ENCODE measurements at places on chromosomes 5 and 9.

GRCh38 chr9:21506626-21507482 lies 24.7 kb upstream of the IFNE start:
- no peak for DNase-seq

DNA sequence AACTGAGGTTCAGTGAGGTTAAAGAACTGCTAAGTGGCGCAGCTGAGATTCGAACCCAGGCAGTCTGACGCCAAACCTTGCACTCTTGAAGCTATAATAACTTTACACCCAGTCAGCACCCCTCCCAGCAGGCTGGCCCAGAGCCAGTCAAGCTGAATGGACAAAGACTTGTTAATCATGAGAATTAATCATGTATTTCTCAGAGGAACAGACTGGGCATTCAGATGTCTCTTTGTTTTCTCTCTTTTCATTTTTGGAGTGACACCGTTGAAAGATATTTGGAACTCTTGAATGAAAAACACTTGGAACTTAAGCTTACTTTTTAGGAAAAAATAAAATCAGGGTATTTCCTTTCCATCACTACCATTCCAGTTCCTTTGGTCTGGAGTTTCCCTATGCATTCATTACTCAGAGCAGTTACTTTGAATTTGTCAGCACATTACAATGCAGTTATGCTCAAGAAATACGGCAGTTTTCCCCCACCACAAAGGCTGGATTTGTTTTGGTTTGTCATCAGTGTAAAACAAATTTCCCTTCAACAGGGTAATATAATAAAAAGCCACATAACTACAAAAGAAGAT lies 22.6 kb upstream of the MAMDC2 start:
- DNase-seq: no peak

DNA sequence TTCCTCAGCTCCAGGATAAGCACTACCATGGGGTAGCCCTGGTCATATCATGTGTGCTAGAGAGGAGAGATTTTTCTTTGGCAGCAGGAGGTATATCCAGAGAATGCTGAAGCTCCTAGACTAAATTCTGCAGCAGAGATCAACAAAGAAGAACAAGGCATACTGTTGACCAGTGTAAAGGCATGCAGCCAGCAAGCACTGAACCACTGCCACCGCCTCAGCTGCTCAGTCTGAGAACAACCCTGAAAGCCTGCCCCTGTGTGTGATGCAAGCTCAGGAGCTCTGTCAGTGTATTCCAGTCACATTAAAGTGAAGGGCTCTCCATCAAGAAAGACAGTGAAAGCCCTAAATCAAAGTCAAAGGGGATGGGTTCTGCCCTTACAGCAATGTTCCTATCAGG lies 439.5 kb upstream of the CD180 start:
- no peak for DNase-seq

GRCh38 chr5:138725818-138726416 lies 27.3 kb upstream of the CTNNA1 start:
- no peak for DNase-seq

GRCh38 chr5:153964191-153964879 lies 74.4 kb downstream of the FAM114A2 start:
- DNase-seq: no peak

DNA sequence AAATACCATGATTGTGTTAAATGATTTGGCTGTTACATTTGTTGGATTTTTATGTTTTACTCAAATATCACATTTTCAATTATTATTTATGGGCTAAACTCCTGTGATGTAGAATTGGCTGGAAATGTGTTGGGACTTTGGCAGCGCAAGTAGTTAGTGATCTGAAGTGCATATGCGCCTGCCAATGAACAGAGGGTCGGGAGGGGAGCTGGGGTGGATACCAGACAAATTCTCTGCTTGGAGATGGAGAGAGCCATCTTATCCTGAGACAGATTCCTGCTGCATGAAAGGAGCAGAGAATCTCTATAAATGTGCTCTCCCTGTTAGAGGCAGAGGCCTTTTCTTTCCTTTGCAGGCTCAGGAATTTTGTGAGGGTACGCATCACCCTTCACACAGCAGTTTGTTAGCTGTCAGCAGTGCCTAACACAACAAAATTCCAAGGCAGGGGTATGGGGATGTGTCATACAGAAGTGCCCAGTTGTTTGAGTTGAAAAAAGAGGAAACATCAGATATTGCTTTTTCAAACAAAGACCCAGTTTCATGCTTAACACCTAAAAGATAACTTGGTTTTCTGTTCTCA lies 489.1 kb downstream of the CSNK1G3 start:
- no peak for DNase-seq

DNA sequence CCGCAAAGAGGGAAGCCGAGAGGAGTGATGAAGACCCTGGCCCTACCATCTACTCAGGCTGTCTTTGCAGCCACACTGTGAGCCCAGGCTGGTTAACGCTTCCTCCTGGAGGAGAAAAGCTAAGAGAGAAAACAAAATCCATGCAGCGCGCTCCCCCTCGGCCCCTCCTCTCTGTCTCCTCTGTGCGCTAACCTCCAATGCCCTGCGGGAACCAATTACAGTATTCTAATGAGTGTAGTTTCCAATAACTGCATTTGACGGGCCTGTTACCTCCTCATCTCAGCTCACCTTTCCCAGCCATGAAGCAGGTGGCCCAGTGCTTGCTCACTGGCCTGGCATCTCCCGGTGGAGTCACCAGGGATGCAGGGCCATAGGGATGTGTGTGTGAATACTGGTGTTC lies 565.5 kb downstream of the EBF1 start:
- no peak for DNase-seq

Data from T-helper 2 cell treated with Interferon-gamma antibody and Interleukin-4, amounts not matched to agents 5 μg/mL and 100 μg/mL, for 36 hours (primary cell).